ENCODE measurements at places on chromosomes 2 and 18. TPM values are rescaled to one million over a fixed set of nuclear protein-coding genes. Genes with fewer than 3 reads are reported as not detected.

CRYGC gene
- not detected for total RNA-seq

- peaks cover 14% of the 10 kb centered on the region for H3K4me1 ChIP-seq
- H3K27me3 ChIP-seq = peaks cover 31% of the 10 kb centered on the region
- H3K4me3 ChIP-seq = no peak overlapping the region
- no peaks in the 10 kb centered on the region for H3K36me3 ChIP-seq
These were observed 26.6 kb upstream of the MAP3K20 start for GRCh38 chr2:173048897-173049661.

BMP10 gene
- total RNA-seq = not detected

GRCh38 chr2:144239306-144239705, 280.6 kb downstream of the ZEB2 start:
- H3K36me3 ChIP-seq = peaks cover 36% of the 10 kb centered on the region
- H3K27ac ChIP-seq = peak overlapping the region; percentile 82
- no peak overlapping the region for H3K4me3 ChIP-seq

GPR55 gene
- total RNA-seq = 0.78 TPM

GRCh38 chr2:105070010-105070865, 32.4 kb downstream of the MRPS9 start:
- H3K4me1 ChIP-seq = peaks cover 21% of the 10 kb centered on the region
- H3K27ac ChIP-seq = no peak overlapping the region
- no peak overlapping the region for H3K4me3 ChIP-seq
- DNase-seq = no peak
- no peaks in the 10 kb centered on the region for H3K27me3 ChIP-seq
- H3K36me3 ChIP-seq = peaks cover 7% of the 10 kb centered on the region

DNA sequence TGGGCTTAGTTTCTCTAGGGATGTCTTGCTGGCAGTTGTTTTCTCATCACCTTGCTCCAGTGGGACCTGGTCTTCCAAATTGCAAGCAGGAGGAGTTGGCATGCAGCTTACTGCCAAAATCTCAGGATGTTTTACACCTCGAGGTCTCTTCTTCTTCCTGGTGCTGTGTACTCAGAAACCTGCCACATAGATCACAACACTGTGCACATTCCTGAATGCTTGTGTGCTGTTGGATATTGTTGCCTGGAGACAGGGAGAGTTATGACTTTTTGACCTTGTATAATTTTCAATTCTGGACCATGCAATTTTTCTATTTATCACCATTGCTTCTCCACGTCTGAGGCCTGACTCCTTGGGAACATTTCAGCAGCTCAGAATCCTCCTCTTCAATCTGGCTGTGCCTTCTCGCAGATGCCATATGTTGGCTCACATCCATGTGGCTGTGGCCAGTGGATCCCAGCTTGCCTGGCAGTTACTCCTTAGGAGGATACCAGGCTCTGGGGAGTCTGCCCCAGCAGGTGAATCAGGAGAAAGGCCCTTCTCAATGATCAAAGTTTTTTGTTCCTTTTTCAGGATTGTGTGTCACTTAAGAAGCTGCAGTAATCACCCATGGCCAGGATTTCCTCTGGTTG, 489.3 kb downstream of the TSN start:
- no peak for DNase-seq
- no peaks in the 10 kb centered on the region for H3K27me3 ChIP-seq
- no peak overlapping the region for H3K27ac ChIP-seq
- H3K36me3 ChIP-seq = no peaks in the 10 kb centered on the region

DNA sequence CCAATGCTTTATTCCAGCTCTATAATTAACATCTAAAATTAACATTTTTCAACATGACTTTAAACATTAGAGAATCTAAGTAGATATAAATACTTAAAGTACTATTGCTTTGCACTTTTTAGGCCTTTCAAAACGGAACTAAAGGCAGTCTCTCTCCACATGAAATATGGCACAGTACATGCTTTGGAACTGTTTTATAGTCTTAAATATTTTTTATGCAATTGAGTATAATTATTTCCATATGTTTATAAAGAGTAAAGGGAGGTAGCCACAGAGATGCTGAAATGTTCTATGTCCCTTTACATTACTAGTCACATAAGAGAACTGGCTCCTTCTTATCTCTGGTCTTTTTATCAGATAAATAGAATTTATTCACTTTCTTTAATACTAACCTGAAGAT, 674.0 kb downstream of the PLCL1 start:
- H3K36me3 ChIP-seq = no peaks in the 10 kb centered on the region
- no peaks in the 10 kb centered on the region for H3K27me3 ChIP-seq
- H3K4me3 ChIP-seq = no peak overlapping the region
- no peak for DNase-seq

KCNG2 gene
- not detected for total RNA-seq

DNA sequence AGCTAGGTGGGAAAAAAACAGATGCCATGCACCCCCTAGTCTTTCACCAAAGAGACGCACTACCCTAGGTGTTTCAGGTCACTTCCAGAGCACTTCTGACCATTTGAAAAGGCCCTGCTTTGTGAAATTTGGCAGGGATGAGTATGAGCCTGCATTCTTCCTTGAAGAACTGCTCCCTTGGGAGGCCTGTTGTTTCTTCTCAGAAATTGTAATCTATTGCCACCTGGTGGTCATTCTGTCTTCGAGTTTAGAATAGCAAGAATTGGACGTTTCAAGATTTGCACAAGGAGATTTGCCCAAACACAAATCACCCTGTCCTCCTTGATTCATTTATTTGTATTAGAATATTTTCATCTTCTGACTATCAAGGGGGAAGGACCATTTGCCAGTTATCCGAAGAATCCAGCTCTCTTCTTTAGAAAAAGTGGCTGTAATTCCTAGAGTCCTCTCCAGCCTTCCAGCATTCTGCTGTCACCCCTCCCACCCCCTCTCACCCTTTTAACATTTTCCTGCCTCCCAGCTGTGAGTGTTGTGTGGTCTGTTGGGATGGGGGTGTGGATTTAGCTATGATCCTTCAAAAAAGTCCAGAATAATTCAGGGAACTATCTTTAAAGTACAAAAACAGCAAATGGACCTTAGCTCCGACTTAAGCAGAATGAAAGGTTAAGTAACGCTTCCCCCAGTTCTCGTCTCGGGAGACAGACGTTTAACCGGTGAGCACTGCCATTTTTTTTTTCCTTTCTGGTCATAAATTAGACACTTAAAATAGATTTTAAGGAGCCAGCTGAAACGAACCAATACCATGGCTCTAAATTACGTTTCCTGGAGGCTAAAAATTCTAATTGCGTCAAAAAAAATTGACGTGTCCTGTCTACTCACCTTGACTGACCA, 3.7 kb upstream of the GAD1 start:
- peaks cover 24% of the 10 kb centered on the region for H3K4me1 ChIP-seq
- peaks cover 43% of the 10 kb centered on the region for H3K27me3 ChIP-seq
- no peak for DNase-seq
- H3K27ac ChIP-seq = no peak overlapping the region
- no peak overlapping the region for H3K4me3 ChIP-seq

ELP2 gene
- 93.3 TPM for total RNA-seq

PDCL3 gene
- 42.5 TPM for total RNA-seq

ASXL3 gene
- total RNA-seq = not detected

- H3K27ac ChIP-seq = no peak overlapping the region
- H3K27me3 ChIP-seq = peaks cover 1% of the 10 kb centered on the region
- H3K4me3 ChIP-seq = no peak overlapping the region
- no peaks in the 10 kb centered on the region for H3K36me3 ChIP-seq
These were observed 254.6 kb downstream of the LOXHD1 start for GRCh38 chr18:46402396-46402795.

DNA sequence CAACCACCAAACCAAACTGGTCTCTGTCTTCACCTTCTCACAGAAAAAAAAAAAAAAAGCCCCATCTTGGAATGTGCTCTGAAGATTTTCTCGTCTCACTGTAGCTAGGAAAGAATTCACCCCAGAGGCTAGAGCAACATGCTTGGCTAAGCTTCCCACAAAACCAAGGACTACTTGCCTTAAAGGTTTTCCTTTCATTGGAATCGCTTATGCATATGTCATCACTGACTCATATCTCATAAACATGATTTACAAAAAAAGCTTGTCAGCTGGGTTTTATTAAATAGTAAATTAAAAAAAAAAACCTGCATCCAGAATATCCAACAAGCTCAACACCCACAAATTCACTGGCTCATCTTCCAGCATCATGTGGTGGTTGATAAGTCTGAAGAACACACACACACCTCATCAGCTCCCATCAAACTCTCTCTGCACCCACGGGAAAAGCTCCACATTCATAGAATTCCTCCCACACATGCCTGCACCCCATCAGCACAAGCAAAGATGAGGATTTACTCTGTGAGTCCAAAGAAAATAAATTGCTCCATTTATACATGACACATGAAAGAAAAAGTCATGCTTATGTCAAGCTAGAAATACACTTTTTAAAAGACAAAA, 182.0 kb upstream of the TRIB2 start:
- H3K4me1 ChIP-seq = peaks cover 24% of the 10 kb centered on the region
- no peak overlapping the region for H3K27ac ChIP-seq
- no peaks in the 10 kb centered on the region for H3K36me3 ChIP-seq
- peaks cover 11% of the 10 kb centered on the region for H3K27me3 ChIP-seq
- DNase-seq = no peak
- H3K4me3 ChIP-seq = no peak overlapping the region

MARCO gene
- total RNA-seq = not detected

DNA sequence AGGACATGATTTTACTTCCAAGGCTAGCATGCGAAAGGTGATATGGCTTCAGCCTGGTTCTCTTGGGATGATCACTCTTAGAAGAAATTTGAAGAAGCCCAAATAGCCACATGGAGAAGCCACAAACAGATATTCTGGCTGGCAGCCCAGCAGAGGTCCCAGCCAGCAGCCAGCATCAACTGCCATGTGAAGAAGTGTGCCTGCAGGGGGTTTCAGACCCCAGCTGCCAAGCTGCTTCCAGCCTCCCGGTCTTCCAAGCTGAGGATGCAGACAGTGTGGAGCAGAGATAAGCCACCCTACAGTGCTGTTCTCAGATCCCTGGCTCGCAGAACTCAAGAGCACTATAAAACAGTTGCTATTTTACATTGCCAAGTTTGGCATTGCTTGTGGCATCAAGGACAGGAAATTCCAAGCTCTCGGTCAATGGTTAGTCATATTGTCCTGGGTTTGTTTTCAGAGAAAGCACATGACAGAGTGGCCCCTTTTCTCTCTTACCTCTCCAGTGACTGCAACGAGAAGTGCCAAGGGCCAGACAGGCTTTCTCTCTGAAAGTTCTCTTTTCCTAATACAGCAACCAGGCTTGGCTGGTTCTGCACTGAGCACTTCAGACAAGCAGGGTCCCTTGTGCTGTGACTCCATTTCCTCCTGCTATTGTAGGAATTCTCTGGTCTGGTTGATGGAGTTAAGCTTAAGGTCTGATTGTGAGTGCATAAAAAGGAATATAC, 223.7 kb downstream of the ANKRD30B start:
- no peaks in the 10 kb centered on the region for H3K36me3 ChIP-seq
- no peak for DNase-seq
- H3K4me1 ChIP-seq = no peaks in the 10 kb centered on the region
- no peak overlapping the region for H3K4me3 ChIP-seq

DSEL gene
- 0.05 TPM for total RNA-seq

- no peaks in the 10 kb centered on the region for H3K36me3 ChIP-seq
- no peak overlapping the region for H3K27ac ChIP-seq
- H3K4me3 ChIP-seq = no peak overlapping the region
These were observed 179.5 kb downstream of the PPP1R1C start for GRCh38 chr2:182165202-182165601.

DNA sequence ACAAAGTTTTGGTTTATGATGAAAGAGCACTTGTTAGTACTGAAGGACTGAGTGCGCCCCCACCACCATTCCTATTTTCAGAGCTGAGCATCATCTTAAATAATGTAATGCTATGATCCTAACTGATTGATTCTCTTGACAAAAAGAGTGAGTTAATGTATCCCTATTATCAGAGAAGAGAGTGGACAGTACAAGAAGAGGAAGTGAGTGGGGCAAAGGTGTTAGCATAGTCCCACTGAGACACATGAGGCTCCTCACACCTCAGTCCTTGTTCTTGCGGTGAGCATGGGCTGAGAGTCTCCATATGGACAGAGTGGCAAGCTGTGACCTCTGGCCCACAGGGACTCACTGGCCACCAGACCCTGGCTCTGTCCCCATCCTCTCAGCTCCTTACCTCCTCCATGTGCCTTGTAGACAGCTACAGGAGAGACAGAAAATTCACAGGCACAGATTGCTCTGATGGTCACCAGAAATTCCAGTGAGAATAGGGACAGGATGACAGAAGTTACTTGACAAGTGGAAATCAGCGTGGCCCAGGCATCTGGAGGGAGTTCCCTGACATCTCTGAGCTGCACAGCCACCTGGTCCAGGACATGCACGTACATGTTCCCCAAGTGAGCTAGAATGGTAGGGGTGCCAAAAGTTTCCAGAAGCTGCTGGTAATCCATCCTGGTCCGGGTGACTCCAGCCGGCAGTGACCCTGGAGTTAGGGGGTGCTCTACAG, 32.6 kb downstream of the NAPG start:
- H3K27me3 ChIP-seq = no peaks in the 10 kb centered on the region
- DNase-seq = no peak
- H3K27ac ChIP-seq = no peak overlapping the region
- H3K4me3 ChIP-seq = no peak overlapping the region
- peaks cover 6% of the 10 kb centered on the region for H3K4me1 ChIP-seq

- no peaks in the 10 kb centered on the region for H3K27me3 ChIP-seq
- H3K4me1 ChIP-seq = peaks cover 15% of the 10 kb centered on the region
- peaks cover 68% of the 10 kb centered on the region for H3K36me3 ChIP-seq
- no peak for DNase-seq
These were observed 38.6 kb upstream of the SNORC start for GRCh38 chr2:232831496-232831895.

DNA sequence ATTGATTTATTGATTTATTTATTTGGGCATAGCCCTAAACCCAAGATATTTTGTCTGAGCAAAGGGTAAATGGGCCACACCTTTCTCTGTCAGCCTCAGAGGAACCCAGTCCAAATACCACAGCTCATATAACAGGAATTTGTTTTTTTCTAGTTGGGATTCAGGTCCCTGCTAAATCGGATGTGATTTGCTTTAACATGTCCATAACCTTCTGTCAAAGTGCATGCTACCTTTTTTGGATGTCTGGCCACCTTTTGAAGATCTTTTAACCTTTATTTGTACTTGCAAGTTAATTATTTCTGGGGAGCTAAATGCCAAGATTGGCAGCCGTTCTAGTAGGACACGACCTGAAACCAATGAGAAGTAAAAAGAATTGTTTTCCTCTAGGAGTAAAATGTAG, 303.2 kb upstream of the UBE2E3 start:
- peaks cover 9% of the 10 kb centered on the region for H3K27me3 ChIP-seq
- no peaks in the 10 kb centered on the region for H3K4me1 ChIP-seq
